ENCODE measurements at places on chromosomes 6 and 20.
A peak's percentile ranks its signal among the peaks of the same experiment; 100 is the strongest.

- no peak for DNase-seq
Measured at GRCh38 chr6:13488896-13489237, 1.5 kb upstream of the GFOD1 start.

- DNase-seq, result no peak
Measured at GRCh38 chr6:3392930-3393835, 63.7 kb downstream of the SLC22A23 start.

GRCh38 chr6:75023634-75024033 is 182.2 kb downstream of the COL12A1 start:
- no peak for DNase-seq

DNA sequence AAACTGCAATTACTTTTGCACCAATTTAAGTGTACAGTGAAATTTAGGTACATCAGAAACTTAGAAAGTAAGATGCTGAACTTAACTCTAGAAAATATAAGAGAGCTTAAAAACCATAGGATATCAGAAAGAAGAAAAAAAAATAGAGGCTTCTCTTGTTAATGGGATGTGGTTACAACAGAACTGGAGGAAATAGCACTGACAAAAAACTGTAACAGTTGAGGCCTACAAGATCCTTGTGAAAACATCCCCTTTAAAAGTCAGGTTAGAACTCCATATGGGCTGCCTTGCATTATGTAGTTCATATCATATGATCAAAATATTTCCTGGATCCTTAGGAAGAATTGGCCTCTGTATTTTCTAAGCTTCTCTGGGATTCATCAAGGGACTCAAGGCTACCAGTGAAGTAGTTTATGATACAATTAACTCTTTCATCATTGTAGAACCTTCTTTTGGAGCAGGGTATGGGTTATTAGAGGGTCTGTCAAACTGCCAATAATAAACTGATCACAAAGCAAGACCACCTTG is 24.8 kb downstream of the MTCL3 start:
- DNase-seq, result no peak

- DNase-seq, result peak; percentile 95
Measured at GRCh38 chr6:30721198-30722024, 1.3 kb downstream of the TUBB start.

DNA sequence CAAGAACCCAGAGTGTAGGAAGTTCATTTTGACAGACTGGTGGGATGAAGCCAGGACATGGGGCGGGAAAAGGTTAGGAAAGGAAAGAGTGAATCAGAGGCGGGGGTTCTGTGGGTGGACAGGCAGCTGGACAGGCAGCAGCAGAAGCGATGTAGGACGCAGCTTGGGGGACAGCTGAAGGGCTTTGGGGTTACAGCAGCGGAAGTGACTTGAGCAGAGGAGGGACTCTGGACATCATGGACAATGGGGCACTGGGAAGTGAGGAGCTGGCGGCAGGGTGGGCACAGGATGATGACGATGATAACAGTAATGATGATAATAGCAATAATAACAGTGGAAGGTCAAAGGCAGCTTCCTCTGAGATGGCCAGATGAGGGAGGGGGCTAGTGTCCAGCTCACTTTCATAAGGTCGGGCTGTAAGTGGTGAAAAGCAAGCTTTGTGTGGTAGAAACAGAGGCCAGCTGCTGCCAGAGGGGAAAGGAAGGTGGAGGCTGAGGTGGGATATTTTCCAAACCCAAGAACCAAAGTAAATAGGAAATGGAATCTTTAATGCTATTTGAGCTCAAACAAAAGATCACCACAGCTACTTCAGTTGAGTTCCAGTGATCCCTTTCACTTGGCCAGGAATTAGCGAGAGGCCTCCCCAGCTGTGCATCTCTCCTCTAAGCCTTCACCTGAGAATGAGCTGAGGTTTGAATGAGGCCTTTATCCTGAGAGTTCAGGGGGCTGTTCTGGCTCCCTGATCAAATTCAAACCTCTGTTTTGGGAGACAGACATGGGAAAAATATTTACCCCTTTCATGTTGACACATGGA is 433.5 kb downstream of the DHX35 start:
- no peak for DNase-seq

All from activated CD8-positive, alpha-beta memory T cell treated with anti-CD3 and anti-CD28 coated beads for 4 hours (primary cell).